HT-29 (cell line): ENCODE measurements at places on chromosomes 5 and 9.

- DNase-seq, result no peak
Observed at GRCh38 chr9:106575823-106576222, 287.1 kb upstream of the ZNF462 start.

- DNase-seq, result no peak
Observed at GRCh38 chr5:179271821-179272325, 73.4 kb downstream of the ADAMTS2 start.

DNA sequence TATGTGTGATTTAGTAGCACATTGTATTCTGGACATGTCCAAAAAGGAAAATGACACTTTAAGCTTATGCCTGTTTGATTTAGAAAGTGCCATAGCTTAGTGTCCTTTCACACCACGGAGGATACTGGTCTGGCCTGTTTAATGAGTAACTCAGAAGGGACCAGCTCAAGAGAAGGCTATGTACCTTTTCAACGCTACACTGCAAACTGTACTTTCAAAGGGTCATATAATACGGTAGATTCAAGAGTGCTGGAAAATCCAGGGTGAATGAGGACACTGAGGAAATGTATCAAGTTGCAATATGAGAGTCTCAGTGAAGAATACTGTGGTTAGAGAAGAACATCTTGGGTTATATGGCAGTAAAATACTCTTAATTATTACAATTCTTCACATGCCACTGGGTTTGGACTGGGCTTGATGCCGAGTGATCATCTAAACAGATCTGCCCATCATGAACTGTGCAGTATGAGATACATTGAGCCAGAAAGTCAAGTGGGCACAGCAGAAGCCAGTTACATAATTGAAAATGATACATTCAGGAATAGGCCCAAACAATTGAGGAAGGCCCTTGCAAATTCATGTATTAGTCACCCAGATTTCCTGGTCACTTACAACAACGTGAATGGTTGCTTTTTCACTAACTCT lies 1211.5 kb upstream of the CDH9 start:
- DNase-seq, result no peak

GRCh38 chr9:15139469-15139868 lies 167.5 kb downstream of the TTC39B start:
- DNase-seq, result no peak

DNA sequence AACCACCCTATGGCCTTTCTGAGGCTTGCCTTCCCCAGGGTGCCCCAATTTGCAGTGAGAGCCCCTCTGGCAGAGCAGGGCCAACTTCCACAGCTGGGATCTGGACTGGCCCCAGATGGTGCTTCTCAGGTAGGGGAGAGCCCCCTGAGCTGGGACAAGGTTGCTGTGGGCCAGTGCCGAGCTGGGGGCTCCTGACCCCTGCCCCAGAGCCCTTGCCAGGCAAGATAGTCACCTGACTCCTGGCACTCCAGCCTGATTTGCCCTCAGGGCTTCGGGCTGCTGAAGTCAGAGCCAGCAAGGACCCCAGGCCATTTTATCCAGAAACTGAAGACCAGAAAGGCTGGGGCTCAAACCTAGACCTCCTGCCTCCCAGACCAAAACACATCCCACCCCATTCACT lies 33.4 kb upstream of the AKNA start:
- no peak for DNase-seq

- DNase-seq, result peak; percentile 83
Observed at GRCh38 chr9:121992571-121993212, 100.4 kb downstream of the TTLL11 start.

GRCh38 chr5:165224366-165225045 lies 1719.1 kb downstream of the MAT2B start:
- DNase-seq, result no peak

DNA sequence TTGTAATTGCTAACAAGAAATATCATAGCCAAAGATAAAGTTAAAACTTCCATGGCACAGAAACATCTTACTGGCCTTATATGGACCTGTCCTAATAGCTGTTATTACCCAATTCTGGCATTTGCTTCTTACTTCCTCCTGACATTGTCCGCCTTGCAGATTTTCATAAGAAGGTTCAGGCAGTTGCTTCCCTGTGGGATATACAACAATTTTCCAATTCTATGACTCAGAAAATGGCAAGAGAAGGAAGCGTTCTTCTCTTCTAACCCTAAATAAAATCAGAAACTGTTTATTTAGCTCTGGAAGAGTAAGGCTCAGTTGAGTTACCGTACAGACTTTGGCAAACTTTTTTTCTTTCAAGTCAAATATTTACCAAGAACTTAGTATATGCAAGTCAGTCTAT lies 1.7 kb downstream of the PRKAA1 start:
- DNase-seq, result peak; percentile 41

DNA sequence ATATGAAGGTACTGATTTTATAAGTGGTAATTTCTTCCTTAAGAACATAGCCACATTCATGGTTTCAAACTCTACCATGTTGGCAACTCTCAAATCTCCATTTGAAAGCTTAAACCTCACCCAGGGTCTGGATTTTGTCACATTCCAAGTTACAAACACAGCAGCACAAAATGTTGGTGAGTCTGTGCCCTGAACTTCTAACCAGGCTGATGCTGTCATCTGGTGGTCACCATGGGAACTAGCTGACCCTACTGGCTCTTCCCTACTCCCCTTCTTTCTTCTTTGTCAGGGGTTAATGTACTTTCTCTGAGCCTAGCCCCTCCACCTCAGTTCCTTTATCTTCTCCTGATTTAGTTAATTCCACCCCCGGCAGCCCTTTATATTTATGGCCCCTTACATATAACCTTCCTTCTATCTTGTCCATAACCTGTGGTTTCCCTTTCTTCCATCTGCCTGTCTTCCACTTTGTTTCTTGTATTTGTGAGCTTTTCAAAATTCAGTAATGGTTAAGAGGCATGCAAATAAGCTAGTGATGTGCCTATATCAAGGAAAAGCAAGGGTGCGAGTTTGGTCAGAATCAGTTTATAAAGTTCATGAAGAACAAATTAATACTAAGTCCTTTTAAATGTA lies 35.9 kb downstream of the TGFBR1 start:
- DNase-seq, result peak; percentile 40

GRCh38 chr9:113790093-113790492 lies 86.0 kb upstream of the ZNF618 start:
- DNase-seq, result no peak

- no peak for DNase-seq
Observed at GRCh38 chr5:172093965-172094364, 87.5 kb upstream of the FBXW11 start.

DNA sequence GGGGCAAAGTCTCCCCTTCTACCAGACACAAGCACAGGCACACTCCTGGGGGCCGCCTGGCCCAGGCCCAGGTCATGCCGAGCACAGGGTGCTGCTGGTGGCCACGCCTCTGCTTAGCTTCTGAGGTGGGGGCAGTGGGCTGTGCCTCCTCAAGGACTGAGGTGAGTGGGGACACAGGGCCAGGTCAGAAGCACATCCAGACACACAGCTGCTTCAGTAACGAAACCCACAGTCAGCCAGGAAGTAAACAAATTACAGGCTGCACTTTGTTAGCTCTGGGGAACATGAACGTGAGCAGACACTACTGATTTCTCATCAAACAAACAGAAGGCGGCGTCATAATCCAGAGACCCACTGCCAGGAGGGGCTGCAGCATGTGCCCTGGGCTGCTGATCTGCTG lies 192.4 kb downstream of the HSPA4 start:
- DNase-seq, result no peak

GRCh38 chr9:119834064-119834620 lies 464.9 kb upstream of the BRINP1 start:
- DNase-seq, result no peak

DNA sequence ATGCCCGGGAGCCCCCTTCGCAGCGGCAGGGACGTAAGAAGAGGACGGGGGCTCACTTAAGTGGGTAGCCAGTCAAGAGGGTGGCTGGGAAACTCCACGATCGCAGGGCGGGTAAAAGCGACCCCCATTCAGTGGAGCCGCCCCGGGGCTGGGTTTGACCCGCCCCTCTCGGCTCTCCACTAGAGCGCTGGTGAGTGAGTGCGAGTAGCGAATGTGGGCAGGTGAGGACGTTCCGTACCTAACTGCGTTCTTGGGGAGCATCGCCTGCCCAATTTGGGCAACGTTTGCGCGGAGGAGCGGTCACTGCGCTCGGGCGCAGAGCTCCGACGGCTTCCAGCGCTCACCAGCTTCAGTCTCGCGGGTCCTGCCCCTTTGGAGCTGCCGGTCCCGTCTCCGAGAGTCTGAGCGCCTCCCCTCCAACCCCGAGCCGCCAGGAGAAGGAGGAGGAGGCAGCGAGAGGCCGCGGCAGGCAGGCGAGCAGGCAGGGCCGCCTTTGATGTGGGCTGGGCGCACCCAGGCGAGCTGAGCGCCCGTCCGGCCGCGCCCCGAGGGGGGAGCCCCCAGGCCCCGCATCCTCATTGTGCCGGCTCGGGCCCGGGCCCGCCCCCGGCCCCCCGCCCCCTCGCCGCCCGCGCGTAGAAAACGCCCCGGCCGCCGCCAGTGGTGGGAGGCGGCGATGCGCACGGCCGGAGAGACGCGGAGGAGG lies at the start of gene FGF18:
Gene FGF18, plus strand, starts transcription at position 666 of the 706 bp plus-strand sequence. CDS start 553 bp downstream, outside the sequence.
- DNase-seq, result peak; percentile 59

- no peak for DNase-seq
Observed at GRCh38 chr9:27701587-27701986, 128.3 kb upstream of the C9orf72 start.

DNA sequence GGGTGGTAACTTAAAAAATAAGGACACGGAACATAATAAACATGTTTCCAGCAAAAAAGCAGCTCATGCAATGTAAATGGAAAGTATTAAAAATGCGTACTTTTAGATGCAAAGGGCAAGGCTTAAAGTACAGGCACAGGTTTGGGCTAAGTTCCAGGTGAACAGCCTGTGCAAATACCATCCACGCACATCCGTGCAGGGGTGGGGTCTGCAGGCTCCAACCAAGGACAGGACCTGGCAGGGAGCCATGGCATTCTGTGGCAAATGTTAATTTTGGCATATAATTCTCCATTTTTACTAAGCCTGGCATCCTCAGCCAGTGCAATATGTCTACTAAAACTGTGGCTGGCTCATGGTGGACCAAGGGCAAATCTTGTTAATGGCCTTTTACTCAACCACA lies 365.8 kb upstream of the DAP start:
- DNase-seq, result no peak

- DNase-seq, result no peak
Observed at GRCh38 chr5:54610197-54610944, 92.8 kb downstream of the SNX18 start.

GRCh38 chr5:145838276-145838675 lies 3.1 kb upstream of the PRELID2 start:
- no peak for DNase-seq

DNA sequence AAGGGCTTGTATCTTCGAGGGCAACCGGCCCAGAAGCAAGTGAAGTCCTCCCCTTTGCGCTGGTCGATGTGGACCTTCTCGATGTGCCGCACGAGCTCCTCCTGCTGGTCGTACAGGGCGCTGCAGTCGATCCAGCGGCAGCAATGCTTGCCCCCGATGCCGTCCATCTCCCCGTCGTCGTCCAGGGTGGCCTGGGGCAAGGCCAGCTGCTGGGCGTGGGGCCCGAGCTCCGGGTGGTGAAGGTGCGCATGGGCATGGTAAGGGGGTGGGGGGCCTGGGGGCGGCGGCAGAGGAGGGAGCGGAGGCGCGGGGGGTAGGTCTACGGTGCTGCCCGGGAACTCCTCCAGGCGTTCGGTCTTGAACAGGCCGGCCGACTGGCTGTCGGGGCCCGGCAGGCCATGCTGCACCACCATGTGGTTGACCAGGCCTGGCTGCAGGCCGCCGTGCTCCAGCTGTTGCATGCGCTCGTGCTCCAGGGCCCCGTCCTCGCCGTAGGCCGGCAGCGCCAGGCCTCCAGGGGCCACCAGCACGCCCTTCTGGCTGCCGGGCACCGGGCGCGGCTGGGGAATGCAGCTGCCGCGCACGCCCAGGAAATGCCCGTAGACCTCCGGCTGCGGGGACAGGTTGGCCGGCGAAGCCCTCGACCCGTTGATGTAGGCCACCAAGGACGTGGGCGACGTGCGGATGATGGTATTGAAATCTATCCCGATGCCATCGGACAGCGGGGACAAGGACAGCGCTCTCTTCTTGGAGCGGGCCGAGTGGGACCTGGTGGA lies 181.8 kb downstream of the GLIS3 start:
- DNase-seq, result no peak

- DNase-seq, result no peak
Observed at GRCh38 chr9:100605405-100605804, 27.5 kb downstream of the CAVIN4 start.

DNA sequence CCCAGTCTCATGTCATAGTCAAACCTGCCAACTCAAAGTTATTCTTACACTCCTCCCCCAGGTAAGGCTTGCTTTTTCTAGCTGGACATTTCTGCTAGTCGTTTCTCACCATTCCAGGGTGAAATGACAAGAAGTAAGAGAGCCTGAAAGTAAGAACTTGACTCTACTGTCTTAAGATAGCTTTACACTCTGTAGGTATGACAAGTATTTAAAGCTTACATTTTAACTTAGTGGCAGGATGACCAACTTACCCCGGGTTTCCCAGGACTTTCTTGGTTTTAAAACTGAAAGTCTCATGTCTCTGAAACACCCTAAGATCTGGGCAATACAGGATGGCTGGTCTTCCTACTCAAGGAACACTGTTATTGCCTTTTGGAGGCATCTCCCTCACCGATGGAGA lies 67.5 kb upstream of the PIK3R1 start:
- no peak for DNase-seq

DNA sequence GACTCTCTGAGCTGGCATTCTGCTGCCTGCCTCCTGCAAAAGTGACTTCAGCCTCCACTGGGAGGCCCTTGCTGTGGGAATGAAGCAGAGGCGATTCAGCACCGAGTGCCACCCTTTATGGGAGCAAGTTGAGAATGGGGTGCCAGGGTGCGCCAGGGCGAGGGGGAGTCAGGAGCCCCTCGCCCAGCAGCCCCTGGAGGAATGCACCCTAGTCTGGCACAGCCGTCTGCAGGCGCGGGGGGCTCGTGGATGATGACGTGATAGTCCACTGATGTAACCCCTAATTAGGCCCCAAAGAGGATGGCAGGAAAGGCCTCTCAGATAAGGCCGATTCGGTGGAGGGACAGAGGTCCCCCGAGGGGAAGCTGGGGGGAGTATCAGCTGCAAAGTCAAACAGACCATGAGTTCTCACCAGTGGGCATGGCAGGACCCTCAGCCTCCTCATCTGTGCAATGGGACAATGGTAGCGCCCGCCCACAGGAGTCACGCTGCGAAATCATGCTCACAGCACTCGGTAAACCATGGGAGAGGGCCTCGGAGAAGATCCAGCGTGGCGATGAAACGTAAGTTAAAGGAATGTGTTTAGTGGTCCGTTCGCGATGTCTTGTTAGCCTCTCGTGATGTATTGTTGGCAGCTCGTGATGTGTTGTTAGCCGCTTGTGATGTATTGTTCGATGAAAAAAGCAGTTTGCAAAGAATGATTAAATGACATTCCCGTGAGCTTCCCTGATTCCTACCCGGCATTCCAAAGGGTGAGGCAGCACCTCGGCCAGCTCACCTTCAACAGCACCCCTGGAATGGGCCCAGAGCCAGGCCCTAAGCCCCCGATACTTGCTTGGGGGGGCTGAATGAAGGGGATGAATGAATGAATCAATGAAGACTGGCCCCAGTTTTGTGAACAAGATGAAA lies 49.7 kb upstream of the NOTCH1 start:
- no peak for DNase-seq

- no peak for DNase-seq
Observed at GRCh38 chr9:31210978-31211570, 1173.4 kb upstream of the ACO1 start.
